ENCODE measurements at places on chromosomes 2 and 18.

DNA sequence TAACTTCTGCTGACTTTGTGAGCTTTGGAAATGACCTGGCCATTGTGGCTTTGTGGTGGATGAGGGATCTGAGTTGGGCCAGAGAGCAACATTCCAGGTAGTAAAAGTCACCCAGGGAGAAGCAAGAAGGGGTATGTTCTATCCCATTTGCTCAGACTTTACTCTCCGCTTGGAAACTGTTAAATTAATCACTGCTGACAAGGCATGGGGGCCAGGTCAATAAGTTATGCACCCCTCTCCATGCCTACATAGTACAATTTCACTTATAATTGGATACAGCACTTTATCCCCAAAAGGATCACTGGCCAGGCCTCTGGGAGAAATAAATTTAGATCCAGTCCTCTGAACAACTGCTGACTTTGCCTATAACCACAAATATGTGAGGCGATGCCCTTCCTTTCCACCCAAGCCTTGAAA lies 92.1 kb downstream of the RPRM start:
- no peak for DNase-seq

GRCh38 chr2:24834733-24835395 lies 41.6 kb downstream of the CENPO start:
- DNase-seq, result no peak

GRCh38 chr2:26913999-26914658 lies 56.3 kb upstream of the MAPRE3 start:
- DNase-seq, result no peak

DNA sequence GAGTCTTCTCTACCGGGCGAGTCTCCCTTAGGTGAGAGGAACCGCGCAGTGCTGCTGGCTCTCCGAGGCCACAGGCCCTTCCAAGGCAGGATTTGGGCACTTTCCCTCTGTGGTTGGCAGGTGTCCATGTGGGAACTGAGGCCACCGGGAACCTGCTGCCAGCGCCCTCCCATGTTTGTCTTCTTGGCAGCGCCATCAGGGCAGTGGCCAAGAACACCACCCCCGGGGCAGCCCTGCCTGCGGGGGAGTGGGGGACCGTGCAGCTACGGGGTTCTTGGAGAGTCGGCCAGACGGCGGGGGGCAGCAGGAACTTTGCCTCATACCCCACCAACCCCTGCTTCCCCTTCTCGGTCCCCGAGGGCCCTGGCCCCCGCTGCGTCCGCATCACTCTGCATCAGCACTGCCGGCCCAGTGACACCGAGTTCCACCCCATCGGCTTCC lies 10.0 kb downstream of the CAPN10 start:
- no peak for DNase-seq

DNA sequence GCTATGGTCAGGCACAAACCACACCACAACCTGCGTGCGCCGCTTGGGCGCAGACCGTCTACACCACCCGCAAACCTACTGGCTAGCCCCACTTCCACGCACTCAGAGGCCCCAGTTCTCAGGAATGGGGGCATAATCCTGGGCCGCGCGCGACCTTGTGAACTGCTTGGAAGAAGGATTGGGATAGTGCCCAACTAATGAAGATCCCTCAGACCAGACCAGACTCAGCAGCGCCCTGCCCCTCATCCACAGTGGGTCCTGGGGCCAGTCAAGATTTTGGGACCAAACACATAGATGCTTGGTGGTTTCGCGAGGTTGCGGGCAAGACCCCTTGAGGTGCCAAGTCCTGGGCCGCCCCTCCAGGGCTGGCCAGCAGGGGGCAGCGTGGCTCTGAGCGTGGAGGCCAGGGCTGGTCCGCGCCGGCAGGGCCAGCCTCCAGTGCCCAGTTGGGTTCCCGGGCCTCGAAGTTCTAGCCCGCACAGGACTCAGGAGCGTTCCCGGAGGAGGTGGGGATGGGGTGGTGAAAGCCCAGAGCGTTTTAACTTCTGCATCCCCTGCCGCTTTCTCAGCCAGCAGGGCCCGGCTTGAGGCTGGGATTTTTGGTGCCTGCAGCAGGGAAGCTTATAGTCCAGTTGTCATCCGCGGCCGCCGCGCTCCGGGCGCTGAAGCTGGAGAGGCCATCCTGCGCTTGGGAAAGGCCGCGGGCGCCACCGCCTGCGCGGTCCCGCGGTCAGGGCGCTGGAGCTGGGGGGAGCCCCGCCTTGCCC lies 8.3 kb downstream of the OSR1 start:
- DNase-seq, result peak; percentile 41

GRCh38 chr2:217166241-217166850 lies 306.5 kb upstream of the TNP1 start:
- no peak for DNase-seq

GRCh38 chr2:24722141-24722790 lies 70.9 kb downstream of the PTRHD1 start:
- DNase-seq, result no peak

DNA sequence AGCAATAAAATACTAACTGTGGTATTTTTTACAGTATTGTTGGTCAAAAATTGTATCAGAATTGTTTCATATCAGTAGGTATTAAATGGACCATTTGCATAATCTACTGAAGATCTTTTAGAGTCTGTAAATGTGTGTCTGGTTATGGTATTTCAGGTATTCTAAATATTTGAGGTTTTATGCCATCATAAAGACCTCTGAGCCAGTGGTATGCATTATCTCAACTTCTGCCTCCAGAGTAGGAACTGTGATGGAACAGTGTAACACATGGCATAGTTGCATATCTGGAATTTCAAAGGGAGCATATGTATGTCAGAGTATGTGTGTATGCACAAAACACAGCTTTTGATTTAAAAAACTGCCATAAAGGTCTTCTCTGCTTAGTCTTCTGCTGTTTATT lies 15.4 kb downstream of the GREB1L start:
- DNase-seq, result no peak

DNA sequence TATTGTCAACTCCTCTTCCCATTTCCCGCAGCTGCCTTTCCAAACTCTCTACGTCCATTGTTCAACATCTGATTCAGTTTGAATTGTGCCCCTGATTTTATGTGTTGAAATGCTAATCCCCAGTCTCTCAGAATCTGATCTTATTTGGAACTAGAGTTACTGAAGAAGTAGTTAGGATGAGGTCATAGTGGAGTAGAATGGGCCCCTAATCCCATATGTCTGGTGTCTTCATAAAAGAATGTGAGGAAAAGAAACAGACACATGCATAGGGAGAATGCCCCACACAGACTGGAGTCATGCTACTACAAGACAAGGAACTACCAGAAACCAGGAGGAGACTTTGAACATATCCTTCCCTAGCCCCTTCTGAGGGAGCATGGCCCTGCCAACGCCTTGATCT lies 99.2 kb downstream of the LRP1B start:
- no peak for DNase-seq

DNA sequence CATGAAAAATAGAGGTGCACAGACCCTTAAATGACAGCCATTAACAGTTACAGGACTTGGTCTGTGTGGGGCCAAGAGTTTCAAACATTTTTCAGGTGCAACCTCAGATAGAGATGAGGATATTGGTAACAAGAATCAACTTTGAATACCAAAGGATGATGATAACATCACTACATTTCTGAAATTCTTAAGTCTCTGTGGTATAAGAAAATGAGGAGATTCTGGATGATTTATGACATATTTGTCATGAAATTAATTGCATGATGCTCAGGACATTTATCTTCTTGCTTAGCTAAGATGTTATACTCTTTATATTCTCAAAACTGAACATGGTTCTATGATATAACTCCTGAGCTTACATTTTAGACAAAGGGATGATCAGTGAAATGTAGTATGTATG lies 471.8 kb upstream of the CWC22 start:
- DNase-seq, result no peak

DNA sequence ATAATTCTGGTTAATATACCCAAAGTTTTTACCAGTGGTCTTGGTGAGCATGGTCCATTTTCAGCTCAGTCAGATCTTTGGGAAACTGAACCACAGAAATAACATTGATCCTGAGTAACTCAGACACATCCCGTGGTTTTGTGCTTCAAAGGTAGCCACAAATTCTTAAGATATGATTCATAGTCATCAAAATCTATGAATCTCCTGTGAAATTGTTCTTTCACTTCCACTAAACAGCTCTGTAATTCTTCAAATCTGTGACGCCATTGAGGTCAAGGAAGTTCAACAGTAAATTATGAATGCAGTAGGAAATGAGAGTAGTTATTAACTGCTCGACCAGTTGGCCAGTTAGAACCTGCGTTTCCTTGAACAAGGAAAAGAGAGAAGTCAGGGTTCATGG lies 147.3 kb downstream of the IRS1 start:
- DNase-seq, result no peak

DNA sequence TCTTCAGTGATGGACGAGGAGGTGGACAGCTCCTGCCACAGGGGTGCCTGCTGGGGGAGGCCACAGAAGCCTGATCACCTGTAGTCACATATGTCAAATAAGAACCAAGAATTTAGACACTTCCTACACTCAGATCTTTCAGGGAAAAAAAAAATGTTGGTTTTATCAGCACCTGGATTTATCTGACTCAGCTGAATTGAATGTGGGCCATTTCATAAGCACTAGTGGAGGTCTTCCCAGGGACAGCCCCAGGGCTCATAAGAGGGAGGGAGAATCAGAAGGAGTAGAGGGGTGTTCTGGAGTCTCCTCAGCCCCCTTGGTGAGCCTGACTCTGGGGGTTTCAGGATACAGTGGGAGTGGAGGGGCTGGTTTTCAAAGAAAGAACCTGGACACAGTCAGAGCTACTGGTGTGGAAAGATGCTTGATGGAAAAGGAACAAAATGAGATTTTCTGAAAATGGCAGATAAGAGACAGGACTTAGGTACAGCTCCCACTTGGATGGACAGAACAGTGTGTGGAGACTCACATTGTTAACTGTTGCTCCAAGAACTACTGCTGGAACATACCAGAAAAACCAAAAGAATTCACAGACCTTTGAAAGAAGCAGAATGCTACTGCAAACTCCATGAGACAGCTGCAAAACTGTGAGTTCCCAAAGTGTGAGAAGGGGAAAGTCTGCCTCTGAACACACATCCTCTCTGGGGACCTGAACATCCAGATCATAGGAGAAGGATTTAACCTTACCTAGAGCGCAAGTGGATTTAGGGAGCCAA lies 45.4 kb downstream of the LCT start:
- DNase-seq, result no peak

DNA sequence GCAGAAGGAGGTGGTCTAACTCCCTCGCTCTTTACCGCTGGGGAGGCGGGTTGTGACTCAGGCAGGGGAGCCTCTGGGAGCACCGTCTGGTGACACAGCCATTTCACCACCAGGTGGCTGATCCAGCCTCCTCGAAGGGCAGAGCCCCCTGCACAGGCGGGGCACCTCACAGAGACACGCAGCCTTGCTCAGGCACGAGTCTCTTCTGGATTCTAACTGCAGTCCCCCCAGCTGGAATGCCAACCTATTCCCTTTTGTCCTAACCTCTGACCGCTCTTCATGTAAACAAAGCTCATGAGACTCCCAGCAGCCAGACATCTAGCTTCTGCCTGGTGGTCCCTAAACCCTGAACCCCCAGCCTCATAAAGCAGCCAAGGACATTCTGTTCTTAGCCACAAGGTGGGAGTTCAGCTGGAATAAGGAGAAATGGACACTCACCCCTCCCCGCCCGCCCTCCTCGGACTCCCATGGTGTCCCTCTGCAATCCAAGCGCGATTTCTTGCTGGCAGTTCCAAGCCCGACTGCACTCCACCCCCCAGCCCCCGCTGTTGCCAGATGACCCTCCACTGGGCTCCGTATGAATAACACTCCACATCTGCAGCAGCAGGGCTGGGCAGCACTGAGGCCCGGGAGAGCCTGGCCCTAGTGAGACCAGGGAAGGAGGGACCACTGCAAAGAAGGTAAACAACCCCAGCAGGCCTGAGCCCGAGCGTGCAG lies 84.3 kb downstream of the TNS1 start:
- no peak for DNase-seq

DNA sequence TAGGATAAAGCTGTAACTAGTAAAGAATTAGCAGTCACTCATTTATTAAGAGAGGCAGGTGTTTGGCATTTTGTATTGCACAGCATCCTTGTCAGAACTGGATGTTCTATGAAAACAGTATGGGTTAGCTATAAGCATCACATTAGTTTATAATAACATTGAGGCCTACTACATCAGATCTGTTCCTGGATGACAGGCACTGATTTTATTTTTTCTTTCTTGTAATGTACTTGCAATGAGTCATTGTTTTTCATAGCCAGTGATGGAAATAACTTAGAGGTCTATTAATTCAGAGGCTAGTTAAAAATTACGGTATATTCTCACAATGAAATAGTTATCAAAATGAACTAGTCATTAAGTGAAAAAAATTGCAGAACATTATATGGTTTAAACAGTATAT lies 13.0 kb upstream of the RMDN2 start:
- DNase-seq, result no peak

GRCh38 chr2:196360650-196361049 lies 189.3 kb upstream of the STK17B start:
- no peak for DNase-seq

- no peak for DNase-seq
These were observed 541.7 kb downstream of the MBD2 start for GRCh38 chr18:53682796-53683195.

GRCh38 chr2:106316915-106317314 lies 122.8 kb upstream of the UXS1 start:
- DNase-seq, result no peak

- no peak for DNase-seq
These were observed 10.4 kb upstream of the ALK start for GRCh38 chr2:29931818-29932217.

GRCh38 chr18:39455285-39455684 lies 1889.7 kb upstream of the CELF4 start:
- DNase-seq, result no peak

DNA sequence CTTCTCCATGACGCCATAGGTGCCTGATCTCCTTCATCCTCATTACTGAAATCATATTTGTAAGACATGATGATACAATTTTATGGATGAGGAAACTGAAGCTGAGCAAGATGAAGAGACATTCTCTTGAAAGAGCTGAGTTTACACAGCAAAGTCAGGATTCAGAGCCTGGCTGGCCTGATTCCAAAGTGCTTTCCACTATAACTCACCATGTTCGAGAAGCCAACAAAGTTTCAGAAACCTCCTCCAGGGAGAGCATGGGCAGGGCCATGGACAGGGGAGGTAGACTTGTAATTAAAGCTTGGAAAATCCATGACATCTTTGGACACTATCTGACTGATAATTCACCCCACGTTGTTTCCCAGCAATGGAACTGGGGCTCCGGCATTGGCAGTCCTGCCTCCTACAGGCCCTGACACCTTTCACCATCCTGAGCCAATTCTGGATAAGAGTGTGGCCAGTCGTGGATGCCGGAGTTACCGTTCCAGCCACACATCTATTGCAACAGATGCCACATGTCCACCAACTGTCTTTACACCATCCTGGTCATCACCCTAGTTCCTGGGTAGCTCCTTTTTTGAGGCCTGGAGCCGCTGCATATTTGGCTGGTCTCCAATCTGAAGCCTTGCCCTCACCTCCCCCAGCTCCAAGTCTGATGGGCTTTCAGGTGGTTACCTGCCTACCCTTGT lies 85.0 kb upstream of the PPP1CB start:
- no peak for DNase-seq

- no peak for DNase-seq
These were observed 516.2 kb upstream of the MYT1L start for GRCh38 chr2:2847209-2847676.

- DNase-seq, result no peak
These were observed 4.5 kb downstream of the NRXN1 start for GRCh38 chr2:51027442-51027841.

GRCh38 chr2:48849770-48850169 lies 94.2 kb upstream of the LHCGR start:
- DNase-seq, result no peak

GRCh38 chr18:38635709-38636430 lies 1070.3 kb upstream of the CELF4 start:
- DNase-seq, result no peak

All from stimulated activated naive CD4-positive, alpha-beta T cell treated with Interleukin-2 at 50 U/mL for 16 hours (primary cell).